Activated CD4-positive, alpha-beta memory T cell treated with anti-CD3 and anti-CD28 coated beads for 36 hours (primary cell): ENCODE measurements at places on chromosomes 12 and 14. TPM values are rescaled to one million over a fixed set of nuclear protein-coding genes. Genes with fewer than 3 reads are reported as not detected.

GRCh38 chr14:89340200-89341181, 76.5 kb downstream of the FOXN3 start:
- no peak overlapping the region for H3K4me3 ChIP-seq
- no peak for DNase-seq
- H3K36me3 ChIP-seq, result peaks cover 7% of the 10 kb centered on the region
- H3K27ac ChIP-seq, result no peak overlapping the region
- peaks cover 44% of the 10 kb centered on the region for H3K4me1 ChIP-seq

The PPP1R3E gene
- 15.8 TPM for total RNA-seq

DNA sequence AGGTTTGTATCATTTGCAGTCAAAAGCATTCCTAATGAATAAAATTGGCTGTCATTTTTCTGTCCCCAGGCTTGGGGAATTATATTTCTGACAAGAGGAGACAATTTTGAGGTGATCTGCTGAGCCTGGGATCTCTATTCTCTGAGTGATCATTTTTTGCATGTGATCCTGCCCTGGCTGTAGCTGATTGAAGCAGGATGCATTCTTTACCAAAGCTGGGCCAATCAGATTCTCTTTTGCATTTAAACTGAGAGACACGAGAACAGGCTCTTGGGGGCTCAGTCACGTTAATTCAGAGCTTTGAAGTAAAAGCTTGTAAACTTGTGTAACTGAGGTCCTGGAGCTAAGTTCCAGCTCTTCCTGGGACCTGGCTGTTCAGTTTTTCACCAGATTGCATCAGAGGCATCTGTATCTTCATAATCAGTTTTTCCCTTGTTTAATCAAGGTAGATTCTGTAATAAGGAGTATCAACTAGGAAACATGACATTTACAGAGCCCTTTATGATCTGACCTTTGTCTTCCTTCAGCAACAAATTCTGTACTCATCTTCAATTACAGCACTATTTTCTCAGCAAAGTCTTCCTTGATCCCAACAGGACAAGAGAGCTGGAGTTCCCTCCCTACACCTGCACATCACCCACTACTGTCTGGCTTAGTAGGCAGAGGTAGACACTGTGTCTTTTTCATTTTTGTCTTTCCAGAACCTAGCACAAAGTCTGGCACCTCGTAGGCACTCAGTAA, 35.0 kb upstream of the MANSC4 start:
- H3K4me3 ChIP-seq, result no peak overlapping the region
- H3K36me3 ChIP-seq, result no peaks in the 10 kb centered on the region
- peaks cover 36% of the 10 kb centered on the region for H3K27me3 ChIP-seq
- H3K27ac ChIP-seq, result no peak overlapping the region

DNA sequence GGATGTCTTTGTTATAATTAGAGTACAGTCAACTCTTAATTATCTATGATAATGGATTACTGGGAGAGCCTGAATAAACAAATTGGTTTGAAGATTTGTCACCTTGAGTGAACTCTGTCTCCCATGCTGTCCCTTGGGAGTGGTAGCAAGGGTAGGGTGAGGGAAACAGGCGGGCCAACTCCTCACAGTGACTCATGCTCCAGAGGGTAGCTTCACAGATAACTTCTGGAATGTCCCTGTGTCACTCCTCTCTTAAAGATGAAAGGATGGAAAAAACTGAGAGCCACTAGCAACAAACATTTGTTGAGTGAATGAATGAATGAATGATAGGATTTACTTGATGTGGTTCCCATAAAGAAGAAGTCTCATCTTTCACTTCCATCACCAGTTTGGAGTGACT, 53.5 kb downstream of the RASSF9 start:
- no peak overlapping the region for H3K27ac ChIP-seq
- DNase-seq, result no peak
- H3K4me3 ChIP-seq, result no peak overlapping the region

DNA sequence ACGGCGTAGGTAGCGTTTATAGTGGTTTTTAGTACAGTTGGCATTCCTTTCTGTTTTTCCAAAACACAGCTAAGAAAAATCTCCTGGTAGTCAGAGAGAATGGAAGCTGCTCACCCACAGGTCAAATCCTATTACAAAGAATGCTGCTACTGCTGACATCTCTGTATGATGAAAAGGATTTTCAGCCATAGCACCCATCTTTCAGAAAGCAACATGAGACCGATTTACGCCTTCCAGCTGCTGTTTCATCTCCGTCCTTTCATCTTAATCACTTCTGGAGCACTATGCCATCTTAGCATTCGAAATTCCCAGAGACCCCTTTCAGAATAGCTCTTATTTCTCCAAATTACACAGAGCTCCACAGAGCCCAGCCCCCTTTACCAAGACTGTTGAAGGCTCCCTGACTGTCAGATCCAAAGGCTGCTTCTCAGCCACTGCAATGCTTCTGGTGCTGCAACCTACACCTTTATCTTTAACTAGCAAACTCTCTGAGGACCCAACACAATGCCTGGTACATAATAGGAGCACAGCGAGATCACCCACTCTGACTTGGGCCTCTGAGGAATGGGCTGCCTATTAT, 211.8 kb downstream of the NEDD1 start:
- no peak overlapping the region for H3K27ac ChIP-seq
- H3K4me1 ChIP-seq, result no peaks in the 10 kb centered on the region
- no peak for DNase-seq
- no peaks in the 10 kb centered on the region for H3K36me3 ChIP-seq

- H3K27me3 ChIP-seq, result no peaks in the 10 kb centered on the region
- DNase-seq, result no peak
- peaks cover 13% of the 10 kb centered on the region for H3K4me1 ChIP-seq
- peaks cover 28% of the 10 kb centered on the region for H3K36me3 ChIP-seq
These were observed 10.2 kb downstream of the SGPP1 start for GRCh38 chr14:63717702-63718101.

The SLC25A47 gene
- not detected for total RNA-seq

DNA sequence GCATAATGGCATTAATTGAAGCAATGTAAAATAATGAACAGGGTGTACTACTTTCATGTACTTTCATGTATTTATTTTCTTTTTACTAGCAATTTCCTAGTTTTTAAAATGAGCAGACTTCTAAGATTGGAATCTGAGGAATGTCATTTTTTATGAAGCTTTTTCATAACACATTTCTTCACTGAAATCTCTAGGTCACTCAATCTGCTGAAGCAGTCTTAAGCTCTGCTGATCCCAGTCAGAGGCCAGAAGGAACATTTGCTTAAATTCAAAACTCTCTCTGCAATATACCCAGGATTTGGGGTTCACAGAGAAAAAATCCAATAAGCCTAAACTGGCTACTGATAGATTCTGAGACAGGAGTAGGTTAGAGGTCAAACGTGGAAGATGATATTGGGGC, 73.6 kb upstream of the CNTN1 start:
- no peaks in the 10 kb centered on the region for H3K27me3 ChIP-seq
- no peak overlapping the region for H3K4me3 ChIP-seq
- no peak overlapping the region for H3K27ac ChIP-seq
- no peaks in the 10 kb centered on the region for H3K4me1 ChIP-seq
- H3K36me3 ChIP-seq, result no peaks in the 10 kb centered on the region
- no peak for DNase-seq

The SERPINA3 gene
- not detected for total RNA-seq
